ENCODE measurements at places on chromosomes 5 and 9.
A peak's percentile ranks its signal among the peaks of the same experiment; 100 is the strongest.

GRCh38 chr5:160930406-160930805 lies 78.4 kb upstream of the ATP10B start:
- DNase-seq: no peak

DNA sequence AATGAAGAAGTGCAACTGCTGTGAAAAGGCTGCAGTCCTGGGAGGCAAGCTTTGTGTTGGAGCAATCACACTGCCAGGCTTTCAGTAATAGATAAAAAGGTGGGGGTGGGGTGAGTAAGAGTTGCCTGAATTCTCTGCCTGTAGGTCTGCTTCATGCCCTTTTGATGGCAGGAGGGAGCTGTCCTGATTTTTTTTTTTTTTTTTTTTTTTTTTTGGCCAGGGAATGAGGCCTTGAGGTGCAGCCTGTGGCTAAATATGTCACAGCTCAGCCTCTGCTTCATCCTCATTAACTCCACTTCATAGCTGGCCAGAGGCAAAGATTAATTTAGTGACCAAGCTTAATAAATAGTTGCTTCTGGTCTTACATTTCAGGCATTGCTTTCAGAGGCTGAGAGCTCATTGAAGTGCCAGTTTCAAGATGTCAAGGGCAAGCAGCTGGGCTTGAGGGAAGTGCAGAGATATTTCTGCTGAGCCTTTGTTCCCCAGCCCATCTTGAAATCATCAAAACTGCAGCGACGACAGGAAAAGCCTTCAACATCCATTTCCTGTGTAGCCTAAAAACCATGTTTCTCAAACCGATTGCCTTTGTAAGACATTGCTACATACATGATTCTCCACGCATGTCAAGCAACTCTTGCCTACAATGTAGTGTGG lies 134.7 kb downstream of the MACIR start:
- no peak for DNase-seq

GRCh38 chr5:96871686-96872085 lies 4.6 kb upstream of the ERAP2 start:
- DNase-seq: no peak

- DNase-seq: no peak
Observed at GRCh38 chr5:128637031-128637430, 99.0 kb upstream of the FBN2 start.

- no peak for DNase-seq
Observed at GRCh38 chr9:107932601-107933000, 443.0 kb upstream of the KLF4 start.

- DNase-seq: no peak
Observed at GRCh38 chr5:177507165-177507564, 2.5 kb downstream of the DOK3 start.

- DNase-seq: no peak
Observed at GRCh38 chr9:22483528-22484070, 37.0 kb downstream of the DMRTA1 start.

GRCh38 chr9:23771746-23772384 lies 54.2 kb downstream of the ELAVL2 start:
- DNase-seq: no peak

DNA sequence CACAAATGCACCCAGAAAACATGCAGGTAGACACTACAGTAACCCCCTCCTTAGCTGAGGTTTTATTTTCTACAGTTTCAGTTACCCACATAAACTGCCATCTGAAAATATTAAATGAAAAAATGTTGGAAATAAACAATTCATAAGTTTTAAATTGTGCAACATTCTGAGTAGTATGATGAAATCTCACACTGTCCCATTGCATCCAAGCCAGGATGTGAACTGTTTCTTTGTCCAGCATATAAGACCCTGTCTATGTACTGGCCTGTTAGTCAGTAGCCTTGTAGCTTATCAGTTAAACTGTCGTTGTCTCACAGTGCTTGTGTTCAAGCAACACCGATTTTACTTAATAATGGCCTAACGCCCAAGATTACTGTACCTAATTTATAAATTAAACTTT lies 630.5 kb downstream of the ANXA1 start:
- DNase-seq: no peak

DNA sequence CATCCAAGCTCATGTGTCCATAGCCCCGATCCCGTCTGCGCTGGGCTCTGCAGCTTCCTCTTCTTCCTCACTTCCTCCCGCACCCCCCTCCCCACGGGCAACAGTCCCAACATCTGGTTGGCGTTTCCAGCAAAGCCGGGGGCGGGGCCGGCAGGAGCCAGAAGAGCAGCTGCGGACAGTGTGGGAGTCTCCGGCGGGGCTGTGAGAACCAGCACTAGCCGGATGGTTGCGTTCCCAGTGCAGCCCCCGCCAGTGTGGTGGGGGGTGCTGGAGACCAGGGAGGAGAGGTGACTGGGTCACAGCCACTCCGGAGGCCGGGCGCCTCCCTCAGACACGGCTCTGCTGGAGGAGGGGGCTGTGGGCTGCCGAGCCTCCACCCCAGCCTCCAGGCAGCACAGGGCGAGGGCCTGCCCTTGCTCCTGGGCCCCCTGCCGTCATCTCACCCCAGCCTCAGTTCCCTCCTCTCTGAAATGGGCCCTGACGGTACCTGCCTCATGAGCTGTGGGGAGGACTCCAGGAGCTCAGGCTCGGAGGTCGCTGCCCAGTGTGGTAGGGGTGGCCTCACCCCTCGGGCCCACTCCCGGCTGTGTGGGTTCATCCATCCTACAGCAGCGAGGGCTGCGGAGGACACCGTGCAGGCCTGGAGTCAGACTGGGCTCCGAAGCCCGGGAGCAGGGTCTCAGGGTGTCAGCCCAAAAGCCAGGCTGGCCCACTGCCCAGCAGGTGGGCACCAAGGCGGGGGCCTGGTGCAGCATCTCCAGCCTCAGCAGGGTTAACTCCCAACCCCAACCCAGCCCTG lies 41.5 kb upstream of the NOTCH1 start:
- no peak for DNase-seq

GRCh38 chr9:135850737-135851136 lies 56.6 kb downstream of the CAMSAP1 start:
- no peak for DNase-seq

DNA sequence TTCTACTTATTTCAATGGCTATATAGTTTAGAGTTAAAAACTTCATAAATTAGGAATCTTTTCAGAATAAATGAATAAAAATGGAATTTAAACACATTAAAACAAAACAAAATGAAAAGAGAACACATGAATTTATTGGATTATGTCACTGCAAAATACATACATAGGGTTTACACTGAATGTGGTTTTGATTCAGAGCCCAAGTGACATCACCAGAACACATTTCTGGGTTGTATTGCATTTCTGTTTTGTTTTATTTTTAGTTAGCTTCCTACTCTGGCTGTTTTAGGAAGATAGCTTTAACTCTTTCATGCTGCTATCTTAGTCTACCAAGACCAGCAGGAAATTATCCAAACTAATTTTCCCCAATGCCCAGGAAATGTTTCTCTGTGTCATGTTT lies 1935.0 kb downstream of the EFNA5 start:
- DNase-seq: no peak

DNA sequence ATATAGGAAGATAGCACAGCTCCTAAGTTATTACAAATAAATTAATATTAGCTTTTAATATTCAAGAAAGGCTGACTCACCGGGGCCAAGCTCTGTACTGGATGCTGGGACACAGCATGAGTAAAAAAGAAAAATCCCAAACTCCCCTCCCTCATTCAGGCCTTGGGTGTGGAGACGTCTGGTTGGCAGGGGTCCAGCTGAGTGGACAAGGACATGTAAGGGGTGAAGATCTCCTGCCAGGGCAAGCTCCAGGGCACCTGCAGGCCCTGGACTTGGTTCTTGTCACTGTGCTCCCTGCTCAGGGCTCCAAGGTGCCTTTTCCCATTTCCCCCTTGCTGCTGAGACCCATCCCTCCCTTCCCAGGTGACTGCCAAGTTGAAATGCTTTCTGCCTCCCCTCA lies 388.5 kb downstream of the ENC1 start:
- no peak for DNase-seq

DNA sequence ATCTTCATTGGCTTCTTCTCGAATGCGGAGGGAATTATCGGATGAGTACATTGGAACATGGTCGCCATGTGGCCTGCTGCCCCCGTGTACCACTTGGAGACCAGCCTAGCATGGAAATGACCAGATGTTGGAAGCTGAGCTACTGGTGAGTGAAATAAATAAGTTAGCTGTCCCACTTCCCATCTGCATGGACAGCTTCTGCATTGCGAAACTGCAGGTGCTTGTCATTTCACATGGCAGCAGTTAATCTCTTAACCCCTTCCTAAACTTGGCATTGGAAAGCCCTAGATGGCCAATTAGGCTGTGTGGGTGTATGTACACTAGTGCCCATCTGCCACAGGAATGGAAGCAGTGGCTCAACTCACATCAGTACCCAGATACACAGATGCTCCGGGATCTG lies 246.6 kb upstream of the IL12B start:
- no peak for DNase-seq

GRCh38 chr9:20476912-20477521 lies 145.3 kb downstream of the MLLT3 start:
- DNase-seq: no peak

GRCh38 chr5:157271740-157272271 lies 5.9 kb downstream of the CYFIP2 start:
- DNase-seq: no peak

DNA sequence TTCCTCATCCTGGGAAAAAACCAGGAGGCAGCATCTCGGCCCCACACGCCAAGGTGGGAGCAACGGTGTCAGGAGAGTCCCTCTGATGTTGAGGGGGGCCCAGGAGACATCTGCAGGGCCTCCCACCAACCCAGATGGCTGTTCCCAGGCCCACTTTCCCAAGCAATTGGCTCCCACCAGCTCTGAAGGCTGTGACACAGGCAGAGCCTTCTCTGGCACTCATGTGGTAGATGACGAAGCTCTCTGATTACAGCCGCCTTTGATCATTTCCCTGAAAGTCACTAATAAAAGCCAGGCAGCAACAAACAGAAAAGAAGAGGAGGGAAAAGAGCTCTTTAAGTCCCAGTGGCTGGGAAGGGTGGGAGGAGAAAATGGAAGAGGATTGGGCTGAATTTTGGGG lies 226.5 kb downstream of the CDK5RAP2 start:
- DNase-seq: no peak

DNA sequence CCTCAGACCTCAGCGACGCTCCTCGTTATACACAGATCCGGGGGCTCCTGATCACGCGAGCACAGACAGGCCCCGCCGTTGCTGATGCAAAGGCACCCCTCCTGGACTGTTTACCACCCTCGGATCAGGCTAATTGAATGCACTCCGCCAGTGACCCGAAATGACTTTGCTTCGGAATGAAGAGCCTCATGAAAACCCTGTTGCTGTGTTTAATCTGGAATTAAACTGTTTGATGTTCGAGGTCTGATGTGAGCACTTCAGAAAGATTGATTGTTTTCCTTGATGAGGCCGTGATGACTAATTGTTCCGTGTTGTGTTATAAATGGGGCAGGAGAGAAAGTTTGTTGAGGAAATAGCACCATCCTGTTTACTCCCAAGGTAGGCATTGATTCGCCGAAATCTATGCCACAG lies 190.5 kb upstream of the PPP1R26 start:
- peak; percentile 17 for DNase-seq

DNA sequence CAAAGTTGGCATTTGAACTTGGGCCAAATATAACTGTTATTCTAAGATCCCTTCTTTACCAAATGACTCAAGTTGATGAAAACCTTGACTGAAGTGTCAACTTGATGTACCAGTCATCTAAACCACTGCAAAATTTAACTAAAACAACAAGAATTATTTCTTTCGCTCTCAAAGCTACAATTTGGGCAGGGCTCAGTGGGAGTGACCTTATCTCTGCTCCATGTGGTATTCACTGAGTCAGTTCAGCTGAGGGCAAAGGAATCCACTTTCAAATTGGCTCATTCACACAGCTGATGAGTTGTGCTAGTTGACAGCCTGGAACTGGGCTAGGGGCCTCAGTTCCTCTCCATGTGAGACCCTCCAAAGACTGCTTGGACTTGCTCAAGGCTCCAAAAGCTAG lies 166.3 kb downstream of the RORB start:
- no peak for DNase-seq

- no peak for DNase-seq
Observed at GRCh38 chr5:111930449-111930848, 173.5 kb upstream of the NREP start.

GRCh38 chr9:71179183-71179582 lies 57.8 kb upstream of the TRPM3 start:
- DNase-seq: no peak

GRCh38 chr5:53430618-53431252 lies 49.7 kb upstream of the FST start:
- DNase-seq: no peak

- DNase-seq: no peak
Observed at GRCh38 chr9:110049699-110050450, 158.1 kb downstream of the C9orf152 start.

DNA sequence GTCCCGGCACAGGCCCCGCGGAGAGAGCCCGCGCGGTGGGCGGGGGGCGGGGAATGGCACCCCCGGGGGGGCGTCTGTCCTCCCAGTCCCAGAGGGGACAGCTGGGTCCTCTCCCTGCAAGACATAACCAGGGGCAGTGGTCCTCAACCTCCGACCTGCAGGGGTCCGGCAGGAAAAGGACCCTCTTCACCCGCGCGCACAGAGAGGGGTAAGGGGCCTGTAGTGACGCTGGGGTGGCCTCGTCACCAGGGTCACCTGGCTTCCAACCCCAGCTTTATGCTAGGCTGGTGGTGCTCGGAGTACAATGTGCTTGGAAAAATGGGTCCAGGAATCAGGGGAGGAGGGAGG lies 34.2 kb downstream of the LHX2 start:
- no peak for DNase-seq

DNA sequence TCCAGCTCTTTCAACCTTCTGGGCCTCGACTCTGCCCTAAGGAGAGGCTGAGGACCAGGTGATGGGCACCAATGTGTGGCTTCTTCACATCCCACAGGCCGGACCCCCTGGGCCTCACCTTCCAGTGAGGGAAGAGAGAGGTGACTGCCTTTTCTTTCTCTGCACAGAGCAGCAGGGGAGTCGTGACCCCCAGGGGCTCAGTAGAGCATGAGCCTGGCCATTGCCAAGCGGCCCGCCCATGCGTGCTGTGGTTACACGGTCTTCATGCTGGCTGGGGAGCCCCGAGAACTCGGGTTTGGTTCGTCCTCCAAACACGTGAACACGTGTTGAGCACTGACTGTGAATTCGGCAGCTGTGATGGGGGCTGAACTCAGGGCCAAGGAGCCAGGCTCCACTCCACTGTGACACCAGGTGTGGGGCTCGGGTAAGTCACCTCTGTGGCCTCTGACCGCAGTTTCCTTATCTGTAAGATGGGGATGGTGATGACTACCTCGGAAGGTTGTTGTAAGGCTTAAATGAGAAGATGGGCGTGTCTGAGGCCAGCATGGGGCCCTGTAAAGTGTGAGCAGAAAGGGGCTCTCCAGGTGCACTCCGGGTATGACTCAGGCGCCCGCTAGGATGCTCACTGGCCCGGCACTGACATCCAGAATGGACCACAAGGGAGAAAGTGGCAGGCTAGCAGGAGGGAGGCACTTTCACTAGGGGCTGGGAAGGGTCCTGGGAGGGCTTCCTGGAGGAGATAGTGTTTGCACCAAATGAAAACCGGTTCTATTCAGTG lies 13.4 kb upstream of the GRHPR start:
- DNase-seq: no peak

DNA sequence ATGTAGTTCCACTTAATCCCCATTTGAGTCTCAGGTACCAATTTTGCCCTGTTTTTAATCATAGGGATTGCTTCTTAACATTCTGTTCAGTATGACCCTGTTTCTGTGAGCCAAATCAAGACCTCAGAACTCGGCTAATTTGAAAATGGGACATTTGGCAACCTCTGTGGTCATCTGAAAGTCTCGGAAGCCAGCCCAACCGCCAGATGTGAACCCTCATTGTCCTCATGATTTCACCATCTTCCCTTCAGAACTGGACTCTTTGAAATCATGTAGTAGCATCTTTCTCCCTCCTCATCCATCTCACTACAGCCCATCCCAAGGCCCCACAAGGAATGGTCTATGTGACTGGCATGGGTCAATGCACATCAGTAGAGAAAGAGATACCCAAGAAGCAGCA lies 88.9 kb downstream of the S1PR3 start:
- DNase-seq: no peak

Data from dorsolateral prefrontal cortex (tissue), 122 donors.